ENCODE measurements at places on chromosomes 11 and 22.

GRCh38 chr22:48142388-48142787 is 1379.9 kb downstream of the TBC1D22A start:
- DNase-seq = no peak

DNA sequence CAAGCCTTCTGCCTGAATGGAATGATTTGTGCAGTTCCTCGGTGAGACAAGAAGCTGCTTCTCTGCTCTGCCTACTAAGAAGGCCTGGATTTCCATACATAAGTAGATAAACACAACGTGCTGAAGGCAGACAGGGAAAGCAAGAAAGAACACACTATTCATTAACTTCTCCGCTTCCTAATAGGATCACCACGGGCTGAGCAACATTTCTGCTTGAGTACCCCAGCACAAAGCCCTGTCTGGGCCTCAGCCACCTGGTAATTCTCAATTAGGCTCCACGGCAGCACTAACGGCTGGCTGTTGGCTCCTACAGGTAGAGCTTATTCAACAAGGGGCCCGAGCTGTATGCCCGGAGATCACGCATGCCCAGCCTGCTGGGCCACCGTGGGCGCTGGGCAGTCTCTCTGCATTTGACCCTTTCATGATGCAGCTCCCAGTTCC is 1156.6 kb downstream of the TBC1D22A start:
- no peak for DNase-seq

DNA sequence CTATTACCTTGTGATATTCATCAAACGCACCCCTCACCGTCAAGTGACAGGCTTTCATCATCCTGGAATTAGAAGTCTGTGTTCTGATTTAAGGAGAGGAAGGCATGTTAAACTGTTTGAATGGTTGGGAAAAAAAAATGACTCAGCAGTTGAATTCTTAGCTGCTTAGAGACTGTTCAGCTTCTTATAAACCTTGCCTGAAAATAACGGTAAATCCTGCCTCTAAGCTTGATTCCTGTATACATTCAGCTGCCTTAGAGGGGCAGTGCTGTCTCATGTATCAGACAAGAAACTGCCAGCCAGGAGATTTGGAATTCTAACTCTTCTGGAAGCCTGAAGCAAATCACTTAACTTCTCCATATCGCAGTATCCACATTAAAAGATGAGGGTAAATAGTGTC is 437.4 kb downstream of the JRKL start:
- no peak for DNase-seq

GRCh38 chr11:114179234-114179941 is 116.8 kb upstream of the NNMT start:
- no peak for DNase-seq

GRCh38 chr11:69089258-69089657 is 40.5 kb downstream of the TPCN2 start:
- DNase-seq = no peak

- peak; percentile 51 for DNase-seq
Measured at GRCh38 chr22:39490135-39490798, 11.8 kb upstream of the MIEF1 start.

DNA sequence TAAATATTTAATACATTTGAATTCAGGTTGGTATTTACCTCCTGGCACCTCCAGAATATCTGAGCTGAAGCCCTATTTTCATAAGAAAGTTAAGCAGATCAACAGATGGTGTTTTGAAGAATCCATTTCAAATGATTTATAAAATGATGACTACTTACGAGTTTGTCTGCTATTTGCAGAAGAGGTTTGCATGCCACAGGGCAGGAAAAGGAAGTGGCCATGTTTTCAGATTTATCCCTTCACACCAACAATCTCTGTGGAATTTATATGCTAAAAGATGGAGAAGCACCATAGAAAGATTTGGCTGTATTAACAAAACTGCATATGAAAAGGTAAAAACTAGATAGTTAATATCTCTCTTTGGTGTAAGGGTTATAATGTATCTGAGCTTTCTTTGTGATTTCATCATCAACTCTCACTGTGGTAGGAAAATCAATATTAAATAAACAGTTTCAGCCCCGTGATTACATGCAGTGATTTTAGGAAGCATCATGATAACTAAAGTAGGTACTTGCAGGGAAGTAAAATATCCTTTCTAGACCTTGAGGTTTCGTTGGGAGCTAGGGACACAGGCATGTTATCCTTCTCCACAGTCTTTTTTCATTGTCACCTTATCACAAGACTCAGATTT is 2.6 kb downstream of the BMAL1 start:
- no peak for DNase-seq

- DNase-seq = no peak
Measured at GRCh38 chr11:96954587-96955242, 564.9 kb downstream of the JRKL start.

All from AML-193 (cell line).